Activated naive CD4-positive, alpha-beta T cell treated with anti-CD3 and anti-CD28 coated beads for 36 hours (primary cell): ENCODE measurements at places on chromosomes 6 and 20.

GRCh38 chr6:137866200-137866913 is 702 bp upstream of the TNFAIP3 start:
- DNase-seq, result peak; percentile 49

DNA sequence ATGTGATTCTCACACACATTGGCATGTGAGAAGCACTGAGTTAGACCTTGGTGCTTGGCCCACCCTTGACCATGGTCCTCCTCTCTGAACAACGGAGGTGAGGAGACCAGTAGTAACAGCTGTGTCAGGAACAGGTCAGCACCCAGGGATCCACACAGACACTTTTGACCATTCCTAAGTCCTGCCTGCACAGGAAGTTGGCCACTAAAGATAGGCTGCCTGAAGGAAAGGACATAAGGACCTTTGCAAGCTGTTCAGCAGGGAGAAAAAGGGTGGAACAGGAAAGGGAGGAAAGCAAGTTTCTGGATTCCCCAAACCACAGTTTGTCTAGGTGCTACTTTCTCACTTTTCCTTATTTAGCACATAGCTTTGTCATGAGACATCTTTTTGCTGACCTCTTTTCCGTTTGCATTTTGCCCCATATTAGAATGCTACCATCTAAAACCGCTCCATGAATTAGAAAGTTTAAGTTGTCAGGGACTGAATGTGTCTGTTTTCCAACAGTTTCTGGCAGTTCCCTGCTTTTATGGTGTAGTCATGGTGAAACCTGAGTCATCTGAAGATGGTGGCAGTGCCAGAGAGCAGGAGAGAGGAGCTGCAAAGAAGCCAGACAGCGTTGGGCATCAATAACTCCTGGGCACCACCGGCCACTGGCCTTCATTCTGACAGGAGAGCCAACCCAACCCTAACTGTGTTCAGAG is 1.1 kb upstream of the CD109 start:
- peak; percentile 34 for DNase-seq

DNA sequence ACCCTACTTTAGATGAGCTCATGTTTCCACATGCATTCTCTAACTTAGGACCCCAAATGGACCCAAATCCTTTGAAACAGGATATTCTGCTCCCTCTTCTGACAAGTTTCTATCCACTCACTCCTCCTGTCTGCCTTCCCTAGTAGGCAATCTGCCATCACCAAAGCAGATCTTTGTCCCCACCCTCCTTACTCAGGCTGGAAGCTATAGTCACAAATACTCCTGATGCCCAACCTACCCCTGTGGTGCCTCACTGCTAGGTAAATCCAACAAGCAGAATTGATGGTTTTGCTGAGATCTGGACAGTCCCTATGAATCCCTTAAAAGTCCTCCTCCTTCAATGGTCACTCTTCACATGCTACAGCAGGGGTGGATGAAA is 21.7 kb downstream of the ELOVL5 start:
- no peak for DNase-seq

DNA sequence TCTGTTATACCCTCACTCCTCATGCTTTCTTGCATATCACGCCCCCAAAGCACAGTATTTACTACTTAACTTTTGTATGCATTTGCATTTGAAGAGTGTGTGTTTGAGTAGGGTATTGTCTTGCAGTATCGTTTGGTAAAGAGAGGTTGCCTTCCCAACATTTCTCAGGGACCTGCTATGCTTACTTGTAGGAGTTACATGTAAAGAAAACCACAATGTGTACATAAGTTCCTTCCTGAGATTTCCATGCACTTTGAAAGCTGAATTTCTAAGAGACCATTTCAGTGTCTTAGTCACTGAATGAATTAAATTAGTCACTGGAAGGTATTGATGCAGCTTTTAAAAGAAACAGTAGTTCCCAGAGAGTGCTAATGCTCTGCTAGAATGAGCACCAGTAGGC is 159.3 kb upstream of the LAMA2 start:
- DNase-seq, result no peak

DNA sequence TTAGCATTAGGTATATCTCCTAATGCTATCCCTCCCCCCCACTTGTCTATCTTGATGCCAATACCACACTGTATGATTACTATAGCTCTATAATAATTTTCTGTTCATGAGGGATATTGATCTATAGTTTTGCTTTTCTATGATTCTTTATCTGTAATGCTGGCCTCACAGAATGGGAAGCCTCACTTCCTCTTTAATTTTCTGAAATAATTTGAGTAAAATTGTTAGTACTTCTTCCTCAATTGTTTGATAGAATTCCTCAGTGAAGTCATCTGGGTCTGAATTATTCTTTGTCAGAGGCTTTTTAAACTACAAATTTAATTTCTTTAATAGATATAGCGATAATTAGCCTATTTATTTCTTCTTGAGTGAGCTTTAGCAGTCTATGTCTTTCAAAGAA is 31.2 kb downstream of the SIRPD start:
- DNase-seq, result no peak

- DNase-seq, result peak; percentile 26
These were observed 21.7 kb downstream of the MAP1LC3A start for GRCh38 chr20:34579979-34580940.

DNA sequence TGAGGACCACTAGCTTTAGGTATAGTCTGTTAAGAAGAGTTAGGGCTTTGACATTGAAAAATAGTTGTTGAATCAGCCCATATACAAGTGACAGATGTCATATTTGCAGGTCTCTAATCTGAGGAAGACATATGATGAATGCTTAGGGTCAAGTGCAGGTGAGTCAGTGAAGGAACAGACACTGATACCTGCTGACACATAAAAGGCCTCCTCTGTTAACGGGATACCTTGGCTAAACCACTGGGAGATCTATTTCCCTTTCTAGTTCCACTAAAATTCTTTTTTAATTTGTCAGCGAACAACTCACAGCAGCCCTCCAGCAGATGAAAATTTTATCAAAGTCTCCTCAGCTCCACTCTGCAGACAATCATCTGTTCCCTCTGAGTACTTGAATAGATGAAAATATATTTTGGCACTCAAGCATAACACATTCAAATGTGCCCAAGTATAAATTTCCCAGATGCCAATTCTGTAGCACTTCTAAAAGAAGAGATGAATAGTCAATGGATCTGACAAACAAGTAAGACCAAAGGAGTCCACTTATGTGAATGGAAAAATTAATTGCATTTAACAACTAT is 154.0 kb downstream of the KIF16B start:
- no peak for DNase-seq

DNA sequence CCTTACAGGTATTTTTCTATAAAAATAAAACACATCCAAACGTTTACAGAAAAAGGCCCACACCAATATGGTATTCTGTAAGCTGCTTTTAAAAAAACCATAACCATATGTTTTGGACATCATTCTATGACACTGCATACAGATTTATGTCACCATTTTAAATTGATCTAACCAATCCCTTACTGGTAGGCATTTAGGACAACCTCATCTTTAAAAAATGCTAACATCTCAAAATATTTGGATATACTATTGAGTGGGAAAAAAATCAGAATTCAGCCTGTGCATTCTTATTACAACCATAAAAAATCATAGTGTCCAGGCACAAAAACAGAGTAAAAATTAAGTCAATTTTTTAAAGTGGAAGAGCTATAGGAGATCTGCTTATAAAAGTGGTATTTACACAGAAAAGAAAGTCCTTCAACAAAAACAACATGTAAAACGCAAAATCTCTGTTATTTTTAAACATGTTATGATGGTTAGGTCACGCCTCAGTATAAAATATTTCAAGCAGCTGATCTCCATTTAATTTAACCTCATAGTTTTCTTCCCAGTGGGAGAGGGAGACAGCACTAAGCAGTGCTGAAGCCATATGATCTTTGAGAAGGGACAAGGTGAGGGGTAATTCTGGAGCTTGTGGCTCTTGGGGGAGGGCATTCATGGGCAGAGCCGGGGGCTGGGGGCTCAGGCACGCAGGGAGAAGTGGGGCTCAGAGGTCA is 21.2 kb downstream of the TRAM2 start:
- DNase-seq, result no peak

DNA sequence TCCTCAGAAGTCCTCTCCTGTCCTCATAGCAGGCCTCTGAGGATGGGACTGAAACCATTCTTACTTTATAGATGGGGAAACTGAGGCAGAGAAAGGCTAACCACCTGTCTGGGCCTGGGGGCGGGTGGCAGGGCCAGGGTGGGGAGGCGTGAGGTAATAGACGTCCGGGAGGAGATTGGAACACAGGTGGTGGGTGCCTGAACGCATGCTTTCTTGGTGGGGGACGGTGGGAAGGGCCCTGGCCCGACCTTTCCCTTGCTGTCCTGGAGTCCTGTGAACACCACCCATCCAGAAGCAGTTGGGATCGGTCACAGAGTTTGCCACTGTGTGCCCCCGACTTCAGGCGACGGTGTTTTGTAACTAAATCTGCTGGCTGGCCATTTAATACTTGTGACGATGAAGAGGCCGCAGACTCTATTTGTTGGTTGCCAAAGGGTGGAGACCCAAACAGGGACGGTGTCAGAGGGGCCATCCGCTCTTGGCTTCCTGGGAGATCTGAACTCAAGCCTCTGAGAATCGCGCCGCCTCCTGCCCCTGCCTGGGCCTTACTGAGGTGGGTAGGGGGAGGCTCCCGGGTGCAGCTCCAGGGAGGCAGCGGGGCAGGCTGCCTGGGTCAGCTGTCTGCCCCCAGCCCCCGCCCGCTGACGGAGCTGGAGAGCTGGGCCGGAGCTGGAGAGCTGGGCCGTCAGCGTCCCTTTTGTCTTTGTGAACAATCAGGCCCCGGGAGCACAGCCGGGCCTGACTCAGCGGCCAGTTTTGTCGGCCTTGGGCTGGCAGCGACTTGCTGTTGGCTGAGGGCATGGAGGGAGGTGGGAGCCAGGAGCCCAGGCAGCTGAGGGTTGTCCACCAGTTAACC is 4.1 kb downstream of the RBM38 start:
- DNase-seq, result no peak

DNA sequence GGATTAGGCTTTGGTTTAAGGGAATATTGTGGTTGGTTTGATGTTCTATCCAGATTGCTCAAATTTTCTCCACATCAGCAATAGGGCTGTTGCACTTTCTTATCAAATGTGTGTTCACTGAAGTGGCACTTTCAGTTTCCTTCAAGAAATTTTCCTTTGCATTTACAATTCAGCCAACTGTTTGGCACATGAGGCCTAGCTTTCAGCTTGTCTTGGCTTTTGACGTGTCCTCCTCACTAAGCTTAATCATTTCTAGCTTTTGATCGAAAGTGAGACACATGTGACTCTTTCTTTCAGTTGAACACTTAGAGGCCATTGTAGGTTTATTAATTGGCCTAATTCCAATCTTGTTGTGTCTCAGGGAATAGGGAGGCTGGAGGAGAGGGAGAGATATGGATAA is 104.8 kb downstream of the FLRT3 start:
- DNase-seq, result no peak

DNA sequence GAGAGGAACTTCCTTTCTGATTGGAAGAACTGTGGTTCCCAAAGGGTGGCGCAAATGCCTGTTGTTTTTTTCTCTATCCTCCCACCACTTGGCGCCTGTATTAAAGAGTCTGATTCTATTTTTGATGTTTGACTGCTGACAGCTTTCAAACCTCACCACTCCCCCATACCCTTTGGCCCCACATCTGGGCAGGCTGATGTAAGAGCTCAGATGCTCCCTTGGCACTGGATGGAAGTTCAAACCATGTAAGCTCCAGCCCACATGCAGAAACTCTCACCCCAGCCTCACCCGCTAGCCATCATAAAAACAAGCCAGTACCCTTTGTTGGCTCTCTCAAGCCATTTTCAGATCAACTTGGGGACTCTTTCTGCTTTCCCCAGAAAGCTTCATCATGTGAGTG is 20.0 kb upstream of the TMEM14A start:
- DNase-seq, result no peak

GRCh38 chr6:44606504-44606903 is 219.0 kb downstream of the CDC5L start:
- no peak for DNase-seq

DNA sequence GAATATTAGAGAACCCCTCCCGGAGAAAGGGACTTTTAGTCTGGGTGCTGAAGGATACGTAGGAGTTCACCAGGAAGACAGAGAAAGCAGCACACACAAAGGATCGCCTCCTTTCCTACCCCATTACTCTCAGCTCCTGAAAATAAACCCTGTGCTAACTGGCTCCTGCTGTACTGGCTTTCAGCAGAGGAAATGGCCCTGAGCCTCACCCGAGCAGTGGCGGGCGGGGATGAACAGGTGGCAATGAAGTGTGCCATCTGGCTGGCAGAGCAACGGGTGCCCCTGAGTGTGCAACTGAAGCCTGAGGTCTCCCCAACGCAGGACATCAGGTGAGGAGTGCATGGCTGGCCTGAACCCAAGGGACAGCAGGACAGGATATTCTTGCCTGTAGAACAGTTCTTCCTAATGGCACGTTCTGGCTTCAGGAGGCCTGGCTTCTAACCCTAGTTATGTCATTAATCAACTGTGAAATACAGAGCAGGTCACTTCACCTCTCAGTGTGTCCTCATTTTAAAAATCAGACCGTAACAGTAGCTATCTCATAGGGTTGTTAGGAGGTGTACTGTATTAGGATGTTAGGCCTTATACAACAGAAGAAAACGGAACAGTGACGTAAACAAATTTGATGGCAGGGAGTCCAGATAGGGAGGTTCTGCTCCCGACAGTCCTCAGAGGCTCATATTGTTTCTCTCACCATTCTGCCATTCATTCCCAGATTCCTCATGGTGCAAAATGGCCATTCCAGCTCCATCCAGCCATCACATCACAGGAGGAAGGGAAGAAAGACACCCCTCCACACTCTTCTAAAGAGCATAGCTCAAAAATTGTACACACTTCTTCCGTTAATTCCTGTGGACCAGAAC is 1.8 kb downstream of the RBCK1 start:
- peak; percentile 35 for DNase-seq

- DNase-seq, result no peak
These were observed 319.5 kb upstream of the HSF2 start for GRCh38 chr6:122079916-122080315.

DNA sequence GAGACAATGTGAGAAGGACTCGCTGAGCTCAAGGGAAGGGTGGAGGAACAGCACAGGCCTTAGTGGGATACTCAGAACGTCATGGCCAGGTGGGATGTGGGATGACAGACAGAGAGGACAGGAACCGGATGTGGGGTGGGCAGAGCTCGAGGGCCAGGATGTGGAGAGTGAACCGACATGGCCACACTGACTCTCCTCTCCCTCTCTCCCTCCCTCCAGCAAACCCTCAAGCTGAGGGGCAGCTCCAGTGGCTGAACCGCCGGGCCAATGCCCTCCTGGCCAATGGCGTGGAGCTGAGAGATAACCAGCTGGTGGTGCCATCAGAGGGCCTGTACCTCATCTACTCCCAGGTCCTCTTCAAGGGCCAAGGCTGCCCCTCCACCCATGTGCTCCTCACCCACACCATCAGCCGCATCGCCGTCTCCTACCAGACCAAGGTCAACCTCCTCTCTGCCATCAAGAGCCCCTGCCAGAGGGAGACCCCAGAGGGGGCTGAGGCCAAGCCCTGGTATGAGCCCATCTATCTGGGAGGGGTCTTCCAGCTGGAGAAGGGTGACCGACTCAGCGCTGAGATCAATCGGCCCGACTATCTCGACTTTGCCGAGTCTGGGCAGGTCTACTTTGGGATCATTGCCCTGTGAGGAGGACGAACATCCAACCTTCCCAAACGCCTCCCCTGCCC is 1.7 kb downstream of the TNF start:
- peak; percentile 72 for DNase-seq

- DNase-seq, result no peak
These were observed 57.6 kb downstream of the MEP1A start for GRCh38 chr6:46850792-46851191.
